ENCODE measurements at places on chromosomes 13 and 19. TPM values are rescaled to one million over a fixed set of nuclear protein-coding genes. Genes with fewer than 3 reads are reported as not detected.

DNA sequence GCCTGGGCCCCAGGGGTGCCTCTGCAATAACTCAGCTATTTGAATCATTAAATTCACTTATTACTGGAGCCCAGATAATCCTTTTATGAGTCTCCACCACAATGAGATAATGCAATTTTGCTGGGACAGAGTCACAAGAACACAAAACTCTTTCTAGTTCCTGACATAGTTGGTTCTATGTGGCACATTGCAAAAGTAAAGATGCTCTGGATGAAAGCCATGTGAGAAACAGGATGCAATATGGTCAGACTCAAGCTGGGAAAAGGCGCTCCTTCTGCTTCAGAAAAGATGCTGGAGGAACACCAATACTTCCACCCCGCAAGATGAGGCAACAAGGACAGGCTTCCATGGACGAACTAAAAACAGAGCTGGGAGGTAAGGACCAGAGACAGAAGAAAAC is 5.7 kb downstream of the ANKRD27 start:
- DNase-seq, result no peak

DNA sequence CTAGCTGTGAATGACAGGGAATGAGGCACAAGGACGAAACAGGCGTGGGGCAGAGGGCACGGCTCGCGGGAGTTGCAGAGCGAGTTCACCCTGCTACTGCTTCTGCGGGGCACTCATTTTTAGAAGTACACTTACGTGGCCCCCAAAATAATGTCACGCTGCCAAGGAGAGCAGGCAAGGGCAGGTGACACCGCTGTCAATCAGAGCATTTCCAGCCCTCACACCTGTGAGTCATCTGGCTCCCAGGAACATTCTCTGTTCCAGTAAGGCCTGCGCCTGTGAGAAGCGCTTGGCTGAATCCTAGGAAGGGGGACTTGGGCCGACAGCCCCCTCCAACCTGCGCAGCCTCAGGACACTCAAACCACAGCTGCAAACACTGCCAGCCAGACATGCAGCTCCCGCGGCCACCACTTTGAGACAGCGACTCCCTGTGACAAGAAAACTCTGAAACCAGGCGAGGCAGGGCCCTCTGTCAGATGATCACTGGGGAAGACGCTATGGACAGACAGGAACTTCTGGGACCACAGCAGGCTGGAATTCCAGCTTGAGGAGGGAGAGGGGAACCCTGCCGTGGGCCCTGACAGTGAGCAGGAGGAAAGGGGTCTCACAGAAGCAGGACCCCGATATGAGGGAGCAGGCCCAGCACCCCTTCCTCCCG is 12.7 kb downstream of the DOT1L start:
- peak; percentile 54 for DNase-seq

GRCh38 chr13:67990868-67991267 is 760.7 kb upstream of the PCDH9 start:
- no peak for DNase-seq

DNA sequence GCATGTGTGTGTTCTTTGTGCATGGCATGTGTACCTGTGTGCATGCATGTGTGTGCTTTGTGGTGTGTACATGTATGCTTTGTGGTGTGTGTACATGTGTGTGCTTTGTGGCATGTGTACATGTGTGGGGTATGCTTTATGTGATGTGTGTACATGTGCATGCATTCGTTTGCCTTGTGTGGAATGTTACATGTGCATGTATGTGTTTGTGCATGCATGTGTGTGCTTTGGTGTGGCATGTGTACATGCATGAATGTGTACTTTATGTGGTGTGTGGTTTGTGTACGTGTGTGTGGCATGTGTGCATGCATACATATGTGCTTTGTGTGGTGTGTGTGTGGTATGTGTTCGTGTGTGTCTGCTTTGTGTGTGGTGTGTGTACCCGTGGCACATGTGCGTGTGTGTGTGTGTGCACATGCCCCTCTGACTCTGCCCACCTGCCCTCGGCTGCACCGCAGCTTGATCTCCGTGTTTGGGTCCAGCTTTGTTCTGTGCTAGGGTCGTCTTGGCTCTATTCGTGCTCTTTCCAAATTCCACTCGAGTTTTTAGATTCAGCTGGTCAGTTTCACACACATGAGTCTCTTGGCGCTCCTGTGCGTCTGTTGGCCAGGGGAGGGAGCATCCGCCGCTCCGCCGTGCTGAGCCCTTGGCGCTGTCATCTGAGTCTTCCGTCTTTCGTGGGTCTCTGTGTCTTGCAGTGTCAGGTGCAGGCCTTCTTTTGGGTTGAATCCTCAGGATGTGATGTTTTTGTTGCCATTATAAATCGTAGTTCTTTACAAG is 46.5 kb upstream of the TFDP1 start:
- DNase-seq, result no peak

The PTPRH gene
- polyA plus RNA-seq, result 7.3 TPM

- DNase-seq, result peak; percentile 6
These were observed 40.2 kb downstream of the SLAIN1 start for GRCh38 chr13:77737583-77738200.

DNA sequence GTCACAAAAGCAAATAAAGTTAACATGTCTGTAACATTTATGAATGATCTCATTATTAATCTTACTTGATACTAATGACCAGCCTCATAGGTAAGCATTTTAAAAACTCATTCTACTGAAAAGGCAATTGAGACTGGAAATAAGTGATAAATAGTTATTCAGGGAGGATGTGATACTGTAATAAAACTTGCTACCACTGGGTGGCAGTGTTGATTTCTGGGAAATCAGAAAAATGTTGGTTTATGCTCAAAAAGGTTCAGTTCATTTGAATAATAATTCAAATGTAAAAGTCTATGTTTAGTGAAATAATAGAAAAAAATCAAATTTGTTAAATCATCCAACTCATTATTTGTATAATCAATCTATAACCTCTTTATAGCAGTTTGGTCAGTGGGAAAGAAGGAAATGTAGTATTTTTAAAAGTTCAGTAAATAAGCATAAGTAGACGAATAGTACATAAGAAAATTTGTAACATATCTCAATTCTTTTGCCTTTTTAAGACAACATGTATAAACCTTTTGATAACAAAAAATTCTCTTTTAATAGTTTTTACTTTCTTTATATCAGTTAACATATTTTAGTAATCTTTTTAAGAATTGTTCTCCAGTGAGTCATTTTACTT is 9.6 kb downstream of the ABHD13 start:
- peak; percentile 35 for DNase-seq

GRCh38 chr13:110509478-110509926 is 52.0 kb downstream of the RAB20 start:
- no peak for DNase-seq

The EHD2 gene
- polyA plus RNA-seq, result 104 TPM

The C5AR1 gene
- polyA plus RNA-seq, result 0.99 TPM

DNA sequence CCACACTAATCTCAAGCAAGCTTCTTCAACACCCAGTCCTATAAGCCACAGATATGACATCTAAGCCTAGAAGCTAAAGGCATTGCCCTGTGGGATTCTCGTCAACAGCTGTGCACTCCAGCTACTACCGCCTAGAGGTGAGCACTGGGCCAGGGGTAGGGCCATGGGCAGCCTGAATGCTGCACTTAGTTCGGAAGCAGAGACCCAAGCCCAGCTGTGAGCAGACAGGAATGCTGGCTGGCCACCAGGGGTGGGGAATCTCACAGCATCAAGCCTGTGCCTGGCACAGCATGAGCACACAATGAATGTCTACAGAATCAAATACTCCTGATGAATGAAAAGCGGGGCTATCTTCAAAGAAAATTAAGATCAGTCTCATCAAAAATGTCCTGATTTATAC is 167.5 kb upstream of the UBL3 start:
- no peak for DNase-seq

The FGF22 gene
- 0.70 TPM for polyA plus RNA-seq

The ZNF723 gene
- polyA plus RNA-seq, result not detected

DNA sequence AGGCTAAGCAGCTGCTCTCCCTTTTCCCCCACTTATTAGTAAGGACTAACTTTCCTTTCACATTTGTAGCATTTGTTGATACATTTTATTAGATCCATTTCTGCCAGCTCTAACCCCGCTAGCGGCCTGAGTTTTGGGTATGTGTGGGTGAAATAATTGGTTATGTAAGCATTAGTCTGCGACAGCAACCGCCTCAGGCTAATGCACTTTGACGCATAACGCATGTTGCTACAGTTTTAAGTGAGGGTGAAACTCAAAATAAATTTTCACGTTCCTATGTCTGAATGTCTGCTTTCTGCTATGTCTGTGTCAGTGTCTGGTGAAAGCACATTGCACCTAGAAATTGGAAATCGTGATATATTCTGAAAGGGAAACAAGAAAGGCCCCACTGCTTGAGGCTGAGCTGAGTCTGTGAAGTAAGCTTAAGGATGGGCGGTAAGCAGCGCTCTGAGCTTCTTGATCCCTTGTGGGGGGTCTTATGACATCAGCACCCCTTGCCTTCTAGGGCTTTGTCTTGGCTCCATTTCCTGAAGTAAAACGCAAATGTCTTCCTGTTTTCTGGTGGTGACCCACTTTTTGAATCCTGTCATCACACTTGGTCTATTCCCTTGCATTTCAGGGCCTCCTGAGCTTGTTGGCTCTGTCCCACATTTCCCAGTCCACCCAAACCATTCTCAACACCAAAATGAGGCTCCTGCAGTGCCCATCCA is 648.3 kb upstream of the ARGLU1 start:
- no peak for DNase-seq

- DNase-seq, result no peak
These were observed 209.7 kb downstream of the SLITRK1 start for GRCh38 chr13:83672612-83673011.

DNA sequence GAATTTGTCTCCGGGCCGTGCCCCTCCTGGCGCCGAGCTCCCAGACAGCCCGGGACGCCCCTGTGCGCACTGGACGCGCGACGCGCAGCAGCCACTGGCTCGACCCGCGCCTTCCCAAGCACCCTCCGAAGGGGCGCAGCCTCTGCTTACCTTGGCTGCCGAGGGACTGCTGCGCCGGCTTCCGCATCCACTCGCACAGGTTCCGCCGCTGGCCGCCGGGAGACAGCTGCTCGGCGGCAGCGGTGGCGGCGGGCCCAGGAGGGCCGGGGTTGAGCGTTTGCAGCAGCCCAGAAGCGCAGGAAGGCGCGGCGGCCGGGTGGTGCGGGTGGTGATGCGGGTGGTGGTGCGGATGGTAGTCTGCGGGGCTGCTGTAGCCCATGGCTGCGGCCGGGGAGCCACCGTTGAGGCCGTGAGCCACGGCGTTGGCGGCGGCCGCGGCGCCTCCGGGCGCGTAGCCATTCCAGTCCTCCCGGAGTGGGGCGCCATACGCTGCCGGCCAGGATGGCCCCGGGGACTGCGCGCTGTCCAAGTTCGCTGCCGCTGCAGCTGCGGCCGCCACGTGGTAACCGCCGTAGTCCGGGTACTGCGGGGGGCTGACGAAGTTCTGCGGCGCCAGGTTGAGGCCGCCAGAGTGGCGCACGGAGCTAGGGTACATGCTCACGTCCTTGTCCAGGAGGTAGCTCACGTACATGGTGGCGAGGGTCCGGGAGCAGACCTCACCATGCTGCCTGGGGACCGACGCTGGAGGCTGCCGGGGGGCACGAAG is 616 bp downstream of the CDX2 start:
- no peak for DNase-seq

DNA sequence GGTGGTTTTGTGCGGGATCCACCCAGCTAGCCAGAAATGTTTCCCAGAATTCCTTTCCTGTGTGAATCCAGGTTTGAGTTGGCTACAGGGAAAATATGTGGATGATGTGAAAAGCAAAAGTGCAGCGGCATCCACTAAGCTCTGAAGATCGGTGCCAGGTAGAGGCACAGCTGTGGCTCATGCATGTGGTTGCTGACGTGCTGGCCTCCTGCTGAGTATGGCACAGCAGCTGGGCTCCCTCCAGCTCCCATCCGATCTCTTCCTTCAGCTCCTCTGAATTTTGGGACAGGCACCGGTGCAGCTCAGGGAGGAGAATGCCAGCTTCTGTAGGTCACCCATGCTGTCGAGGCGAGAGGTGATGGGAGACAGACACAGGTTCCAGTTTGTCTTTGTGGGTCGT is 84.0 kb upstream of the GSX1 start:
- DNase-seq, result no peak

DNA sequence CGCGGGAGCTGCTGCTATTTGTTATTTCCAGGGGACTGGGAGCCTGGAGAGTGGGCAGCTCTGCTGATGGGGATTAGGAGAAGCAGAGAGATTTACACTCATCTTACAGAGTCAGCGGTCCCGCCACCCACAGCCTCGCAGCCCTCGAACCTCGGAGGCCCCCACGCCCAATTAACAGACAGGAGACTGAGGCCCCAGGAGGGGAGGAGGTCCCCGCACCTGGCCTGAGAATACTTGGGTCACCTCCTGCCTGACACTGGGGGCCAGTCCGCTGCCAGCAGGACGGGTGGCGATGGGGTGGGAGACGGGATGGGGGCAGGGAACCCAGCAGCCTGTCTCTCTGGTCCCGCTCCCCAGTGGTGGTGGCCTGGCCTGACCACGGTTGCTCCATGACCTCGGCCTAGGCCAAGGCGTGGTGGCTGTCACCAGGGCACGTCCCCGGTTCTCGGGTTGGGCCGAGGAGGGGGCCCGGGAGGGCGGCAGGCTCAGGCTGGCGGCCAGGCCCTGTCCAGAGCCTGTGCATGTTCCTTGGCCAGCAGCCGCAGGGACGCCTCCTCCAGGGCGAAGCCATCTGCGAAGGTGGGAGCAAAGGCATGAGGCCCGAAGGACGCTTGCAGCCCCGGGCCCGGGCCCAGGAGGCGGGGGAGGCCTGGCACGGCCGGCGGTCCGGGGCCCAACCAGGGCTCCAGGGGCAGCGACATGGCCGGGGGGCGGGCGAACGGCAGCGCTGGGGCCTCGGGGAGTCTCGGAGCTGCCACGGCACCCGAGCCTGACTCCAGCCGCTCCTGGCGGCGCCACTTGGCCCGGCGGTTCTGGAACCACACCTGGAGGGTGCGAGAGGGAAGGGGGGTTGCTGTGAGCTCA is 1.7 kb downstream of the RAX2 start:
- no peak for DNase-seq

GRCh38 chr13:48263196-48263595 is 30.2 kb downstream of the ITM2B start:
- DNase-seq, result no peak

- DNase-seq, result no peak
These were observed 58.6 kb downstream of the ERCC5 start for GRCh38 chr13:102904408-102904862.

The DOCK6 gene
- 43.7 TPM for polyA plus RNA-seq

DNA sequence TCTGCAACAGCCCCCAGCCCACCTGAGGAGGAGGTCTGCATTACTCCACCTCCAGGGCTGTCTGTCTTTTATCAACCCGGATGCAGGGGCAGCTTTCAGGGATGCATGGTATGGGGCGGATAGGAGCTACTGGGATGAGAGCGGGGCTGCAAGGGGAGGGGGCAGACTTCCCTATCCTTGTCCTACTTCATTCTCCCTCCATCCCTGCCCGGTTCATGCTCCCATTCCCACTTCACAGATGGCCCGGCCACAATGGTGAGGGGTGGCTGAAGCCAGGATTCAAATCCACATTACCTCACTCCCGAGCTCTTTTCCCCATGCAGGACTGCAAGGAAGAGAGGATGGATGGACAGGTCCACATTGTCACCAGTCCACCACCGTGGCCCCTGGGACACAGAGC is 40.5 kb upstream of the VSTM2B start:
- no peak for DNase-seq

Measured in hepatocyte (in vitro differentiated cells).